Stimulated activated CD8-positive, alpha-beta memory T cell treated with anti-CD3 and anti-CD28 coated beads, Interleukin-15, amount 100 ng/mL, for 4 hours (primary cell): ENCODE measurements at places on chromosomes 2 and 18.

DNA sequence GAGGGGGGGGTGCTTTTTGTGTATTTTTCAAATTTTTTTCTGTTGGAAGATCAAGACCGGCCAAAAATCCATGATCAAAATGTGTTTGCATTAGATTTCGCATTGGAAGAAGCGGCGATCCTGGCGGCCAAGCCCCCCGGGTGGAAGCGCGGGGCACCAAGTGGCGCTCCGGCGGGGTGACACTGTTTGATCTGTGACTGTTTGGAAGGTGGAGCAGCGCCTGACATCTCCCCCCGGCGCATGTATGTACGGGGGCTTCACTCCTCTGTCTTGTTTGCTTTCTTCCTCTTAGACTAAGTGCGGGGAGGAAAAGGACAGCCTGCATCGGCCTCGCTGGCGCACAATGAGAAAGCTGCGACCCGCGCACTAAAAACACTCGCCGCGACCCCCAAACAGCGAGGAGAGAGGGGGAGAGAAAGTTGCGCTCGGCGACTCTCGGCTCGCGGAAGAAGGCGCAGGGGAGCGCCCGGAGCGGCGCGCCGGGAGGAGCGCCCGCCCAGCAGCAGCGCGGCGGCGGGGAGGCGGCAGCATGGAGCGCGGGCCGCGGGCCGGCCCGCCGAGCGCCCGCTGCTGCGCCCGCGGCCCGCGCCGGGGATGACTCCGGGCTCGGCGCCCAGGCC, 515 bp downstream of the TSHZ1 start:
- no peak for DNase-seq

- no peak for DNase-seq
Observed at GRCh38 chr2:72981536-72981935, 64.2 kb downstream of the EMX1 start.

- no peak for DNase-seq
Observed at GRCh38 chr2:222452422-222452950, 28.1 kb downstream of the SGPP2 start.

GRCh38 chr18:2396162-2396505, 175.2 kb downstream of the METTL4 start:
- no peak for DNase-seq
